ENCODE measurements at places on chromosomes 1 and 21. TPM values are rescaled to one million over a fixed set of nuclear protein-coding genes. Genes with fewer than 3 reads are reported as not detected.

SPRR4 gene
- not detected for total RNA-seq

OR2M3 gene
- not detected for total RNA-seq

ARHGEF11 gene
- 36.4 TPM for total RNA-seq

NBPF4 gene
- total RNA-seq: not detected

WNT4 gene
- 0.69 TPM for total RNA-seq

RAB25 gene
- total RNA-seq: 51.4 TPM

EFNA4 gene
- 7.6 TPM for total RNA-seq

TSPAN2 gene
- total RNA-seq: 9.9 TPM

SLC22A15 gene
- 9.8 TPM for total RNA-seq

ZSWIM5 gene
- 4.8 TPM for total RNA-seq

ST6GALNAC3 gene
- 15.8 TPM for total RNA-seq

CFAP57 gene
- total RNA-seq: 2.3 TPM

SIPA1L2 gene
- 20.2 TPM for total RNA-seq

GJA9 gene
- not detected for total RNA-seq

COL24A1 gene
- 0.54 TPM for total RNA-seq

TMEM269 gene
- total RNA-seq: 0.22 TPM

CHIA gene
- not detected for total RNA-seq

AMPD1 gene
- 1.5 TPM for total RNA-seq

RGS8 gene
- total RNA-seq: not detected

DDX59 gene
- total RNA-seq: 20.8 TPM

ASCL5 gene
- total RNA-seq: not detected

SLC16A4 gene
- 53.1 TPM for total RNA-seq

AQP10 gene
- total RNA-seq: not detected
